Stimulated activated CD8-positive, alpha-beta memory T cell treated with anti-CD3 and anti-CD28 coated beads, Interleukin-7, amount 100 ng/mL, for 1 hour (primary cell): ENCODE measurements at places on chromosomes 4 and X.

DNA sequence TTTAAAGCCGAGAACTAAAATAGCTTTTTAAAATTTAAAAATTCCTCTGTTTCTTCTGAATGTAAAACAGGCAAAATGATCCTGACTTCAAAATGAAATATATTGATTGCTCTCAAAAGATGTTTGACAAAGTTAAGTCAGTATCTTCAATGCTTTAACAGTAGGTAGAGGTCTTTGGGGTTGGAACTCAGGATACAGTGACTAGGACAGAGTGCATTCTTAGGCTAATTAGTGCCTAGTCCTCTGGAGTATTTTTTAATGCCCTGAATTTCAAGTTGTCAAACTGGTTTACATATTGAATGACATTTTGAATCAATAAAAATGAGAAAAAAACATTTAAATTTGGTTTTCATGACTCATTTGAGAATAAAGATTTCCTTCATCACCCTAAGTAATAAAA lies 877.3 kb downstream of the ADGRL3 start:
- DNase-seq, result no peak

DNA sequence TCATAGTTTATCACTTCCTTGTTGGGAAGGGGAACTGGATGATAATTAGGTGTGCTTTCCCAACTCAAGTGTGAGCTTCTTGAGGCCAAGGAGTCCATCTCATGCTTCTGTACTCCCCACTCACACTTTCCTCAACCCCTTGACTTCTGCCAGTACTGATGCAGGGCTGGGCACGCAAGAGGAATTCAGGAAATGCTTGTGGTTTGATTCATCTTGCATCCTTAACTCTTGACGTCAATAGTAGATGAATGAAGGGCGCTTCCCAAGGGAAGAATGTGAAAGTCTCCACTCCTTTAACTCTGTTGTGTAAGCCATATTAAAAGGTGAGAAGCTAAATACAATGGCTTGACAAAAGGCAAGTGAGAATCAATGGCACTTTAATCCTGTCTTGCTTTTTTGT lies 101.8 kb downstream of the AGTR2 start:
- no peak for DNase-seq

- no peak for DNase-seq
Measured at GRCh38 chr4:57633212-57633859, 523.2 kb upstream of the IGFBP7 start.

DNA sequence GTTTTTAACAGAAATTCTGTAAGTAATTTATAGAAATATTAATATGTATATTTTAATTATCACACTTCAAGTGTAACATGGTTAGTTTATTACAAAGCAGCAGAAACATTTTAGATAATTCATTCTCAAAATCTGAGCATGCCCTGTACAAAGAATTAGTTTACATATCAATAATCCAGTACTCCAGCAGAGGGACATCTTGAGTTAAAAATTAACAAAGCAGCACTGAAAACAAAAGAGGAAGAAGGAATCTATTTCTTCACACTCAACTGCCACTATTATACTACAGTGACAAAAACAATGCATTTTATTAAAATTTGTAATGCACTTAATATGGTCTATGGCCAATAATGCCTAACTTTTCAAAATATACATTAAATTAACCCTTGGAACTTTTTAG lies 179.1 kb upstream of the KLHL4 start:
- DNase-seq, result no peak
